ENCODE measurements at places on chromosomes 1 and 21.

DNA sequence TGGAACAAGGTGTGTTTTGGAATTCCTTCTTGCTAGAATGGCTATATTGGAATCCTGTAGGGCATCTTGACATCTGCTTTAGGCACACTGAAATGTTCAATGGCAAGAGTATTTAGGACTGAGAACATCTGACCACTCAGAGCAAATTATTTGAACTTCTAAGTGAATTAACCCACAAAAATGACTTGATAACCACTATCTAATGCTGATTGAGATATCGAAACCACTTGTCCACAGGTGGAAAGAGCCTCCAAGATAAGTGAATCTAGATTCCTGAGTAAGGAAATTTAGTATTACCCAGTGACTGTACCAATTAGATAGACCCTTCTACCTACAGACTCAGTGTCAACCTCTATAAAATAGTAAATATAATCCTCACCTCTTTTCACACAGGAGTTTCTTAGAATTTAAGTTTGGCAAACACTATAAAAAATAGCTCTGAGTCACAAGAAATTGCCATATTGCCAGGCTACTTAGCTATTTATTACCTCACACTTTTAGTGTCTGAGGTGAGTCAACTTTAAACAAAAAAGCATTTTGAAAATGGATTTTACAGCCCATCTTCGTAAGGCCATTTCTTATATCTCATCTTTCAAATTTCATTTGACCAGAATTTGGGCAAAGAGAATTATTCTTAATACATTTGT is 421.8 kb downstream of the PTBP2 start:
- no peak for DNase-seq

DNA sequence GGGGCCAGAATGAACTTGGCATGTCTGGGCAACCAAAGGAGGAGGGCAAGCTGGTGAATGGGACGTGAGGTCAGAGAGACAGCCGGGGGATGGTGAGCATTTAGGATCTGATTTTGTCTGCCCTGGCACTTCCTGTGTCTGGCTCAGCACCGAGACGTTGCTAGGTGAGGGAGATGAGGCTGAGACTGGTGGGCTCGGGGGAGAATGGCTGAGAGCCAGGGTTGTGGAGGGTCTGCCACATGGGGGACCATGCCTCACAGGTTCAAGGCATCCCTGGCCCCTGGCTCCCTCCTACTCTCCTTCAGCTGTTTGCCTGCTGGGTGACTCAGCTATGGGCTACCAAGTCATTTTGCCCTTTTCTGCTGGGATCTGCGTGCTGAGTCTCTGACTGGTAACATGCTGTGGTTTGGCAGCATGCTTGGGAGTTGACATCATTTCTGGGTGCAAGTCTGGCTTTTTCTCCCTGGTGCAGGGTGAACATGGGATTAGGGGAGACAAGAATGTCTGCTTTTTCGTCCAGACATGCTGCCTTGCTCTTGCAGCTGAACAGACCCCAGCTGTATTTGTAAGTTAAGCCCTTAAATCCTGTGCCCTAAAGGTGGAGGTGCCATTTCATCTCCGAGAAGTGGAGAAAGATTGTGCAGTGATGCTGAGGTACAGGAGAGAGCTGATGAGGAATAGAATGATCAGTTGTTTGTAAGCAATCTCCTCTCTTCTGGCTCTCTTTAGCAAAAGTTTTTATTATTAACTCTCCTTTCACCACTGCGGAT is 17.6 kb downstream of the GALNT2 start:
- DNase-seq, result no peak

GRCh38 chr21:41764558-41765419 is 2.1 kb downstream of the RIPK4 start:
- no peak for DNase-seq

GRCh38 chr1:202005958-202006357 is 4.4 kb upstream of the ELF3 start:
- no peak for DNase-seq

DNA sequence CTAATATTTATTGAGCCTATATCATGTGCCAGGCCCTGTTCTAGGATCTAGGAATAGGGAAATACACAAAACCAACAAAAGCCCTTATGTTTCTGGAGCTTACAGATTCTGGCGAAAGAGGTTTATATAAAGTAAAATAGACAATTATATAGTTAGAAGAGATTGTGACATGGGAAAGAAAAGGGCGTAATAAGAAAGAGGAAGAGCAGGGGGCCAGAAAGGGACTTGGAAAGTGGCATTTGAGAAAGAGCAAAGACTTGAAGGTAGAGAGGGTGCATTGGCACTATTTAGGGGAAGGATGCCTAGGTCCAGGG is 322.5 kb upstream of the FAM78B start:
- DNase-seq, result no peak

DNA sequence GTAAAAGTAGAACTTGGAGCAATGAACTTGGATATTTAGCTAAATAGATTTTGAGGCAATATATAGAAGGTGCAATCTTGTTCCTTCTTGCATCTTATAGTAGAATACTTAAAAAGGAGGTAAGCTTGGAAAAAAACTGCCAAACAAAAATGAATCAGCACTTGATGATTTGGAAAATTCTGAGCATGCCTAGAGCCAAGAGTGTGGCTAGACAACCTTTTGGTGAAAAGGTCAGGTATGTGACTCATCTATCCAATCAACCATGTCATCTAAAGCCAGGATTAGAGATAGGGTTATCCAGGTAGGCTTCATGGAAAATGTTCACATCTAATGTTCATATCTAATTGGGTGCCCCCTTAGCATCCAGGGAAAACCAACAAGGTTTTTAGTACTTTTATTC is 515.0 kb downstream of the COL11A1 start:
- no peak for DNase-seq

- DNase-seq, result no peak
These were observed 27.7 kb downstream of the PADI3 start for GRCh38 chr1:17276568-17276967.

- DNase-seq, result no peak
These were observed 26.9 kb upstream of the NKAIN1 start for GRCh38 chr1:31266547-31266946.

DNA sequence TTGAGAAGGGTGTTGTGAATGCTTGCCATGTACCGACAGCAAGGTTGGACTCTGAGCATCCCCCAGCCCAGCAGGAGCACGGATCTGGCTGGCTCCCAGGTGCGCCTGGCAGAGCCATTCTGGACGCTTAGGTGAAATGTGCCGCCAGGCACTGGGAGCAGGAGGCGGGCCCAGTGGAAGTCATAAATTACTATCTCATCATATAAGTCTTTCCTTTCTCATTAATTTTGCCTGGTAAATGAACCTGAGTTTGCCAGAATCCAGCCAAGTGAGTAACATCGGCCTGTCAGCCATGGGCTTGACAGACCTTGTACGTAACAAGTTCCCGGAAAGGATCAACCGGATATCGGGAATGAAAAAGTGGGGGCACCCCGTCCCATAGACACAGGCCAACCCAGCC is 179.5 kb upstream of the ARHGEF16 start:
- no peak for DNase-seq

- DNase-seq, result no peak
These were observed 17.2 kb upstream of the FAM78B start for GRCh38 chr1:166184012-166184411.

DNA sequence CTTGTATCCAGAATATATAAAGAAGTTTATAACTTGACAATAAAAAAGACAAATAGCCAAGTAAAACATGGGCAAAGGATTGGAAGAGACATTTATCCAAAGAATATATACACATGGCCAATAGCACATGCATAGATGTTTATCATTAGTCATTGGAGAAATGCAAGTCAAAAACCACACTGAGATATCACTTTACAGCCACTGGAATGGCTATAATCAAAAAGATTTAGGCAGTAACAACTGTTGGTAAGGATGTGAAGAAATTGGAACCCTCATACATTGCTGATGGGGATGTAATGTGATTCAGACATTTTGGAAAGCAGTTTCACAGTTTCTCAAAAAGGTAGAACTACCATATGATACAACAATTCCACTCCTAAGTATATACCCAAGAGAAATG is 51.1 kb downstream of the SLC44A5 start:
- no peak for DNase-seq

DNA sequence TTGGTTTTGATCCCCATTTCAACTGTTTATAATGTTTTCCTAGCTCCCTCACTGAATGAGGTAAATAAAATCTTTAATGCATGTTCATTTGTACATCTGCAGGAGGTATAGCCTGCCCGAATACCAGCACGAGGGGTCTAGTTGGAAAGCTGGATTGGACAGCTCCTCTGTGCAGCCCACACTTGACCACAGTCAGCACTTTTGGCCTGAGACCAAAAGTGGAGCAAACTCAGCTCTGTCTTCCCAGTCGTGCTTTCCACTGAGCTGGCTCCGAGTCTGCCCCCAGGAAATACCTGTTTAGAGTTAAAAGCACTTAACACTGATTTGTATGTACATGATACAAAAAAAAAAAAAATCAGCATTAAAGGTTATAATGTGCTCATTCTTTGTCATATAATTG is 224.4 kb downstream of the DSCAM start:
- no peak for DNase-seq

DNA sequence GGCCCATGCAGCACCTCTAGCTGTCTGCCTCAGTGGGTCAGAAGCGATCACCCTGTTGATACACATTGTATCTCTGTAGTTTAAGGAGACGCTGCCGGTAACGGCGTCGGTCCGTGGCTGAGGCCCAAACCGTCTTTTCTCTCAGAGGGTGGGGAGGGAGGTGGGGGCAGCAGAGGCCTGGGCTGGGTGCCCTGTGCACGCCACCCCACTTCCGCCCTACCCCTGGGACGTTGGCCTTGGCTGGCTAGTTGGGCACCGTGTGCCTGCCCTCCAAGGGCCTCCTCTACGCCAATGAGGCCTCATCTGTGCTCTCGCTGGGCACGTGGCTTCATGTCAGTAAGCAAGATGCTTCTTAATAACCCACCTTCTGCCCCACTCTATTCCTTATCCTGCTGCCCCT is 9.4 kb downstream of the ZC3H12A start:
- no peak for DNase-seq

DNA sequence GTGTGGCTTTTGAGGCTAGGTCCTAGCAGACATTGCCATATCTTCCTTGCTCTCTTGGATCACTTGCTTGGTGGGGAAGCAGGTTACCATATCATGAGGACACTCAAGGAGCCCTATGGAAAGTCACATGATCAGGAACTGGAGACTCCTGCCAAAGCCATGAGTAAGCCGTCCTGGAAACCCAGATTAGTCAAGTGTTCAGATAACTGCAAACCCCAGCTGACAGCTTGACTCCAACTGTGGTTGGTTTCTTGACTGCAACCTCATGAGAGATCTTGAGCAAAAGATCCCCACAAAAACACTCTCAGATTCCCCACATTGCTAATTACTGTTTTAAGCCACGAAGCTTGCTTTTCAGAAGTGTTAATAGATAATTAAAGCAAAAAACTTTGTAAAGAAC is 58.6 kb downstream of the CACNA1E start:
- no peak for DNase-seq

DNA sequence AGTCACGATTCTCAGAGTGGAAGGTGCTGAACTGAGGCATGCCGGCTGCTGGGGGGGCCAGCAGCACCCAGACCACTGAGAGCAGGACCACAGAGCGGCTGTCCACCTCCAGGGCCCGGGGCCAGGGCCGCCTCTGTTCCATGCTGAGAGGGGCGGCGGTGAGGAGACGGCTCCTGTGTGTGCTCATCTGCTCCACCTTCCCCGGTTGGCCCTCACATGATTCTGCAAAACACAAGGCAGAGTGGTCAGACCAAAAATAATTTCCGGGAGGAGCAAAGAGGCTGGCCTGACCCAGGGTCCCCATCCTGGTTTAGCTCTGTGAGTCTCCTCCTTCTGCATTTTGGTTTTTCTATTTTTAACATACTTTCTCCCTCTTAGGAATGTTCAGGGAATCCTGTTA is 26.4 kb downstream of the PLXNA2 start:
- DNase-seq, result no peak

DNA sequence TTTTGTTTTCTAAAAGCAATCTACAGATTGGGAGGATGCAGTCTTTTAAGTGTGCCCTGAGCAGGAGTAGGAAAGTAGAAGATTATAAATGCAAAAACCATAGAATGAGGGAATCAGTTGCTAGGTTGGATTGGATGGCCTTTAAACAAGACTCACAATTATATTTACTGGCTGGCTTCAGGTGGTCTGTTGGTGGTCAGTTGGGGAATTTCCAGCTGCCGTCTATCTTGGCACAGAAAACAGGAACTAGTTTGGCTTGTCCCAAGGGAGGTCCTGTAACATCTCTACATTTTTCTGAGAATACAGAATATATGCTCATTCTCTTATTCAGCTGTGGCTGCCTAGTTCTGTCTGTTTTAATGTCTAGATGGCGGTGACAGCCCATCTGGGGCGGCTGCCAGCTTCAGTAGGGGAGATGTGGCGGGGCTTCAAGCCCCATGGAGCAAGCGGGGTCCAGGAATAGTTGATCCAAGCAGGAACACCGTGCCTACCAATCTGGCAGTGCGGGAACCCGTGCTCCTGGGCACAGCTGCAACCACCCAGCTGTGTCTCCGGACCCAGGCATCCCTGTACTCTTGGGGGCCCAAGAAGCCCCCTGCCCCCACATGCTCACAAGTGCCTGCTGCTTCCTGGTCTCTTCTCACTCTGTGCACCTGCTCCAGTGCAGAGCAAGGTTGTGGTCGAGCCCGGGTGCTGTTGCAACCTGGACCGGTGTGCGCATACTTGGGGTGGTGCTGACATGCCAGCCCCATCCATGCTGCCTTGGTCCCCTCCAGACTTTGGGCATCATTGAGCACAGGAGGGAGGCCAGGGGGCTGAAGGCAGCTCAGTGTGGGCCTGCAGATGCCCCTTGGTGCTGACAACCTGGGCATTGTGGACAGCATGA is 1182.6 kb downstream of the AMY1C start:
- DNase-seq, result no peak

- no peak for DNase-seq
These were observed 57.4 kb upstream of the LBR start for GRCh38 chr1:225485226-225485625.

- no peak for DNase-seq
These were observed 52.2 kb downstream of the POFUT2 start for GRCh38 chr21:45235488-45235887.

GRCh38 chr1:200837931-200838571 is 34.7 kb upstream of the GPR25 start:
- DNase-seq, result no peak

DNA sequence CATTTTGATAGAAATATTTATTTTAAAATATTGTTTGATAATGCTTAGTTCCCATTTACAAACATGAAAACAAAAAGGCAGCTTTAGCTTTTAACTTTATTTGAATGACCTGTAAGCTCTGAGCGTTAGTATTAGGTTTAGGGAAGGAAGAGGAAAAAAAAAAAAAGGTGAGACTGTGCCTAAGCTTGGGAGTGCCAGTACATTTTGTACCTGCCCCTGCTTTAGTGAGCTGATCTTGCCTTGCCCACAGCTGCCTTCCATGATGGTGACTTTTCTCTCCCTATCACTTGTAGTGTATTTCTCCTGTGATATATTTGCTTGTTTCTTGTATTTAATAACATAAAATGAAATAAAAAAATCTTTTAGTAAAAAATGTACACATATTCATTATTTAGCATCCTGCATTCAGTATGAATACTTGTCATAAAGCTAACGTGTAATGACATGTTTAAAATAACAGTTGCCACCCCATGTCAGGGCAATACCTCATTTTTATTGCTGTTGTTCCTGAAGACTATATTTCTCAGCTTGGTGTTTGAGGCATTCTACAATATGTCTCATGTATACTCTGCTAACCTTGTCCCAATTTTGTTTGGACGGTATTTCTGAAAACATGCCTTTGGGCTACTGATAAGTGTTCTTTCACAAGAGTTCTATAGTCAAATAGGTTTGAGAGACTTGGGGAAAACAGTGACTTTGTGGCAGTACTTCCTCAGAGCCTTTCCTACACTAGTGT is 76.3 kb downstream of the NEK7 start:
- no peak for DNase-seq

Data from left ventricle myocardium inferior (tissue), 1 donor.